AG10803 (cell line): ENCODE measurements at places on chromosomes 11 and 22.

- peak; percentile 21 for DNase-seq
Measured at GRCh38 chr11:63805844-63806415, 7.3 kb upstream of the SPINDOC start.

DNA sequence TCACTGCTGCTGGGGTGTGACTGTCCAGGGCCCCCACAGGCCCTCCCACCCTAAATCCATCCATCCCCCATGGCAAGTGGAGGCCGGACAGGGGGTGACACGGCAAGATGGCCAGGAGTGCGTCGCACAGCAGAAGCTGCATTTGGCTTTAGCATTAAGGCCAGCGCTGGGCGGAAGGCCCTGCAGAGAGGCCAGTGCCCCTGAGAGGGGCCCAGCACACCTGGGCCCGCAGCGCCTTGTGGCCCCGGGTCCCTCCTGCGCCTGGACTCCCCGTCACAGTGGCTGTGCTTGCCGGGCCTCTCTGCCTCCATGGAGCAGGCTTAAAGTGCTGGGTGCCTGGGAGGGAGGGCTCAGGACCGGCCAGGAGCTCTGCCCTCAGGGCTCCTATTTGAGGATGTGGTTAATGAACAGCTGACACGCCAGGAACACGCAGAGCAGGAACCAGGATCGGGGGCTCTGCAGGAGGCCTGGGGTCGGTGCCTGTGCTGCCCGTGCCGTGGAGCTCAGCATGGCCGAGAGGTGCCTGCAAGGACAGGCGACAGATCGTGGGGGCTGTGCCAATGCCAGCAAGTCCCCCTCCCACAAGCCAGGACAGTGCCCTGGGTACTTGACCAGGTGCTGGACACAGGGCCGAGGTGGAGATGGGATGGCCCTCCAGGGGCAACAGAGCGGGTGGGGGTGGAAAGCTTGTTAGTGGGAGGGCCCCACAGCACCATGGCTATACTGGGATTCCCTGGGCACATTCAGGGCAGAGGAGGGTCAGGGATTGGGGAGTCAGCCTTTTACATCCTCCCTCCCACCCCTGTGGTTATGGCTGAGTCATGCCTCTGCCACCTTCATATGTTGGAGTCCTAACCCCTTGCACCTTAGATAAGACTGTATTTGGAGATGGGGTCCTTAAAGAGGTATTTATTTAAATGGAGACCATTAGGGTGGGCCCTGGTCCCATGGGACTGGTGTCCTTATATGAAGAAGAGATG is 30.9 kb upstream of the CARS1 start:
- no peak for DNase-seq

GRCh38 chr11:131739243-131739882 is 368.9 kb downstream of the NTM start:
- DNase-seq: no peak

DNA sequence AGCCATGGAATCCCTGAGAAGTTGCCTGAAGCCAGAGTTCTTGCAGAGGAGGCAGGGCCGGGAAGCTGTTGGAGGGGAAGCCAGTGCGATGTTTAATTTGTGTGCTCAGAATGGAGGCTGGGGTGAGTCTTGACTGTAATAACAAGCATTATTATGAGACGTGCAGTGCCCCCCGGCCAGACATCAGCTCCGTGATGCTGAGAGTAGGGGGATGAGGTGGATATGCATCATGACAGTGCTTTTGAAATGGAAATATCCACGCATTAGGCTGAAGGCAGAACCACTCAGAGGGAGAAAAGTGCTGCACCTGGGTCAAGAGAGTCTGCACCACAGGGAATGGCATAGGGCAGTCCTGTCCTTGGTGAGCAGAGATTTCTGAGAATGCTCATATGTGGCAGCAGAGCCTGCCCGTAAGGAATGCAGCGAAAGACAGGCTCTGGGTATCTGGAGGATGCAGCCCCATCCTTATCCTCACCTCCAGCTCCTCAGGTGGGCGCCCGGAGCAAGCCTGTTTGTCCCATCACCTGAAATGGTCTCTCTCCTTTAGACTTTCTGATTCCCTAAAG is 37.6 kb upstream of the SEZ6L start:
- DNase-seq: no peak

DNA sequence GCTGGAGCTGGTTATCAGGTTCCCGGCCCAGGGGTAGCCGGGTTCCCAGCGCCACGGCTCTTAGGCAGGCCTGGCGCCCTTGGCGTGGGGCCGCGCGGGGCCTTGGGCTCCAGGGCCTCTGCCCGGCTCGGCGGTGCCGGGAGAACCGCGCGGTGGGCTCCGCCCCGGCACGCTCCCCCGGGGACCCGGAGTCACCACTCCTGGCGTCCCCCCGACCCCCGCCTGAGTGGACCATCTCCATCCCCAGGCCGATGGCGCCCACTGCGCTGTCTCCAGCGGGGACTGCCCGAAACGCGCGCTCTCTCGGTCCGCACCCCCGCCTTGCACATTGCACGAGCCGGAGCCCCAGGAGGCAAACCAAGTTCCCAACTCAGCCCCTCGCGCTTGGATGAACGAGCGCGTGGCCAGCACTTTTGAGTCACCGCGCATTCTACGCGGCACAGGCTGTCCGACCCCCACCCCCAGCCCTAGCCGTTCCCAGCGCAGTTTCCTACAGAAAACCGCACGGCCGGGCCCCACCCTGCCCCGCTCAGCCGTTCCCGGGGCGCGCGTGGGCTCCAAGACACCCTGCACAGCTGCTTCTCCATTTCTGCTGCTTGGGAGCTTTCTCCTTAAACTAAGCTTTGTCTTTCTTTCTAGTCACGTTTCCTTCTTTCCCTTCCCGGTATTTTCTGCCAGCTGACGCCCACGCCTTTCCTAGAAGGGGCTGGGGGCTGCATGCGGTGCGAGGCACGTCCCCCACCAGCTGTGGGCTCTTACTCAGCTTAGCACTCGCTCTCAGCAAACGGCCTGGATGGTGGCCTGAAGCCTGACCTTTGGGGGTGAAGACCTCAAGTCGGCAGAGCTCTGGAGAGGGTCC is 650 bp upstream of the CHID1 start:
- DNase-seq: peak; percentile 53

DNA sequence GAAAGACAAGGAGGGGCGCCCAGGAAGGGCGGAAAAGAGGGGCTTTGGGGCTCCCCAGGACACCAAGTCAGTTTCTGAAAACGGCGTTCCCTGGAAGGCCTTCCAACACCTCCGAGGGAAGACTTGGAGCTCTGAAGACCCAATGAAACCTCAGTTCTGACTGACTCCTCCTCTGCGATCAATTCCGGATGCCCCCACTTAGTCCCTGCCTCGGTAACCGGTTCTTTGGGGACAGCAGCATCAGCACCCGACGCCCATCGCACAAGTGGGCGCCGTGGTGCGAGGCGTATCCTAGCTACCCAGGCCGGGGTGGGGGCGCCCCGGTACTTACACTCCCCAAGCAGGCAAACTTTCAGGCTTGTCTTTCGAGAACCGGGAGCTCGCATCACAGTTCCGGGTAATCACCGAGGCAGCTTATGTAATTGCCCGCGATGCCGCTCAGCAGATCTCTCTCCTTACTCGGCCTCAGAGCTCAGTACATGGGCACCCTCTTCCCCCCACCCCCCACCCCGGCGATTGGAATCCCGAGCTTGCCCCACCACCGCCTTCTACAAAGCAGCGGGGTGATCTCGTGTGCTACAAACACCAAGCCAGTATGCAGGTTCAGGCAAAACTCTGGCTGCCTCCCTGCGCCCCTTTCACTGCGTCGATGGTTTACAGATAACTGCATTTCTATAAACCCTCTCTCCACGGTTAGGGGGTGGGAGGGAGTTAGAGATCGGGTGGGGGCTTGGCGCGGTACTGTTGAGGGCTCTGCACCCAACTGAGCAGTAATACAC is 2.0 kb downstream of the TENM4 start:
- DNase-seq: peak; percentile 48

- peak; percentile 36 for DNase-seq
Measured at GRCh38 chr22:45738206-45738605, 66.6 kb downstream of the ATXN10 start.

- no peak for DNase-seq
Measured at GRCh38 chr22:37896939-37897338, 9.2 kb upstream of the MICALL1 start.

DNA sequence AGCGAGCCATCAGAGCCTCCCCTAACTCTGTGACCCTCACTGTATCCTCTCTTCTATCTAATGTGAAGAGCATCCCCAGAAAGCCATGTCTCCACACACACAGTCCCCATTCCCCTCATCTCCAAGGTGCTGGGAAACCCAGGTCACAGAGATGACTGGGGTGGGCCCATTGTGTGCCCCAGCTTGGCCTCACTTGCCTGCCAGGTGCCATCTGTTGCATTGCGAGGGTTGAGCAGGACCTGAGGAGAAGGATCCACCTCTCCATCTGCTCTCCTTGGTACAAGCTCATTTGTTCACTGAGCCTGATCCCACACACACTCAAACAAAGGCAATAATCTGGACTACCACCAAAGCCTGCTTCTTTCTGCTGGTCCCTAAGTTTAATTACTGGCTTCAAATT is 118.8 kb downstream of the SPATA19 start:
- DNase-seq: no peak

DNA sequence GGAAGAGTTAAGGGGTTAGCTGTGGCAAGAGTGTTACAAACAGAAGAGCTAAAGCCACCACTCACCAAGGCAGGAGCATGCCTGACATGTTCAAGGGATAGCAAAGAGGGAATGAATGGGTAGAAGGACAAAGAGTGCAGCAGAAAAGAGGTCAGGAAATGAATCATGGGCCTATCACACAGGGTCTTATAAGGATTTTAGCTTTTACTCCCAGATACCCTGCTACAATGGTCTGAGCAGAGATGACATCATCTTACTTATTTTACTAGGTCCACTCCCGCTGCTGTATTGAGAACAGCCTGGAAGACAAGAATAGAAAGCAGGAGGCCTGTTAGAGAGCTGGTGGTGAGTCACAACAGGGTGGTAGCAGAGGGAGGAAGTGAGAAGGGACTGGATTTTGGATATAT is 9.8 kb downstream of the TRAF6 start:
- DNase-seq: peak; percentile 77

DNA sequence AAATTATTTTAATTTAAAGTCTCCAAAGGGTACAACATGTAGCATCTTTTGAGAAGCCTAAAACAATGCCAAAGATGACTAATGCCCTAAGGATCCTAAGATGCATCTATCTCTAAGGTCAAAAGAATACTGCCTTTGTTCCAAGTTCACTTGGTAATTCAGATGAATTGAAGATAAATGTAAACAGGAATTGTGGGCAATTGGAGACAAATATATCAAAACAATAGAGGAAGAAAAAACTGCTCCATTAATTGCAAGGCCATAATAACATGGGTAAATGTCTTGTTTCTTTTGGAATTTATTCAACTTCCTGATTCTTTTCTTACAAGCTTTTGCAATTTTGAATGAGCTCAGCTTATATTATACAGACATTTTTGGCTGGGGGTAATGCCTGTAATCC is 338.6 kb downstream of the TTC28 start:
- peak; percentile 64 for DNase-seq

- DNase-seq: peak; percentile 17
Measured at GRCh38 chr11:14480716-14481115, 18.9 kb downstream of the COPB1 start.

DNA sequence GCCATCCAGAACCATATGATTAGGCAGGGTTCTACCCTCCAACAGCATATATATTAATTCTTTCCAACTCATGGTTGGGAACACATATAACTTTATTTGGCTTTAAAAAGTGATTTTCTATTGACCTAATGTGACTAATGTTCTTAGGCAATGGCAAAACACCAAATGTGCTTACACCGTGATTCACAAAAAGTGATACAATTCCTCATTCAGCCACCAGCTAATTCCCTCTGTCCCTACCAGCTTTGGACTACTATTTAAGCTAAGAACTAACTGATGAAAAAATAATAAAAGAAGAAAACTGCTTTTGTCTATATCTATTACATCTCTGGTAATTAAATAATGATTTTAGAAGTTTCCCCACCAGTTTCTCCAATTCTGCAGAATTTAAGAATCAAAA is 4.7 kb downstream of the CTSC start:
- DNase-seq: no peak

DNA sequence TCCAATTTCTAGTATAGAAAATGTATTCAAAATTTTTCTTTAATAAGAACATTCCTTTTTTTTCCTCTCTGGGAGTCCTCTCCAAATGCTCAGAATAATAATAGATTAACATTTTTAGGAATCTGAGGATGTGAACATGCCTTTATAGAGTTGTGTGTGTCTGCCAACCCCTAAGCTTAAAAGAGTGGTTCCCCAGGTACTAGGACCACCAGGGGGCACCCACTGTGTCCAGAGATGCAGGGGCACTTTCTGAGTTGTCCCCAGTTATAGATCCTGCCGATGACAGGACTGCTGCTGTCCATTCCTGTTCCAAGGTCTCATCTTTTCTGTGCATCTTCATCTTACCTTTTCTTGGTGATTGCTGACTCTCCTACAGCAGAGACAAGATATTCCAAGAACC is 27.0 kb upstream of the MICAL2 start:
- no peak for DNase-seq

- peak; percentile 13 for DNase-seq
Measured at GRCh38 chr11:115164774-115165173, 339.4 kb downstream of the CADM1 start.

DNA sequence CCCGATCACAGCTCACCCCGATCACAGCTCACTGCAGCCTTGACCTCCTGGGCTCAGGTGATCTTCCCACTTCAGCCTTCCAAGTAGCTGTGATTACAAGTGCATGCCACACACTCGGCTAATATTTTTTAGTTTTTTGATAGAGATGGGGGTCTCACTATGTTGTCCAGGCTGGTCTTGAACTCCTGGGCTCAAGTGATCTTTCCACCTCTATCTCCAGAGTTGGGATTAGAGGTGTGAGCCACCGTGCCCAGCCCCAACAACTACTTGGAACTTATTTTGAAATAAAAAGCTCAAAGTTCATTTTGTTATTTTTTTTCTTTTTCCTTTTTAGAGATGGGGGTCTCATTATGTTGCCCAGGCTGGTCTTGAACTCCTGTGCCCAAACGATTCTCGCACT is 27.8 kb upstream of the SLC25A1 start:
- no peak for DNase-seq

DNA sequence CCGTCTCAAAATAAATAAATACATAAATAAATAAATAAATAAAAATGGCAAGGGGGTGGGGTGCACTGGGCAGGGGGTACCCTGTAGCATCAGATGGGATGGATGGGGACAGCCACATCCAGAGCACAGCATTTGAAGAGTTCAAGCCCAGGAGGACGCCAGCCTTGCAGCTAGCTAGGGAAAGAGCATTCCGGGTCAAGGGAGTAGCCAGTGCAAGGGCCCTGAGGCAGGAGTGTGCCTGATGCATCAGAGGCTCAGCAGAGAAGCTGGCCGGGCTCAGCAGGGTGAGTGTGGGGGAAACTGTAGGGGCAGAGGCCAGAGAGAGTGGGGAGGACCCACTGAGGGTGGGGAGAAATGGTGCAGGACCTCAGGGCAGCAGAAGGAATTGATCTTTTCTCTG is 23.7 kb upstream of the CCND1 start:
- DNase-seq: no peak

GRCh38 chr22:32926600-32926999 is 125.1 kb downstream of the TIMP3 start:
- peak; percentile 35 for DNase-seq
